Naive B cell (primary cell): ENCODE measurements at places on chromosomes 11 and 22.

GRCh38 chr11:11845071-11845470 lies 3.3 kb downstream of the USP47 start:
- H3K27ac ChIP-seq: peak overlapping the region; percentile 31
- peaks cover 31% of the 10 kb centered on the region for H3K4me1 ChIP-seq
- H3K4me3 ChIP-seq: no peak overlapping the region
- H3K27me3 ChIP-seq: no peaks in the 10 kb centered on the region

DNA sequence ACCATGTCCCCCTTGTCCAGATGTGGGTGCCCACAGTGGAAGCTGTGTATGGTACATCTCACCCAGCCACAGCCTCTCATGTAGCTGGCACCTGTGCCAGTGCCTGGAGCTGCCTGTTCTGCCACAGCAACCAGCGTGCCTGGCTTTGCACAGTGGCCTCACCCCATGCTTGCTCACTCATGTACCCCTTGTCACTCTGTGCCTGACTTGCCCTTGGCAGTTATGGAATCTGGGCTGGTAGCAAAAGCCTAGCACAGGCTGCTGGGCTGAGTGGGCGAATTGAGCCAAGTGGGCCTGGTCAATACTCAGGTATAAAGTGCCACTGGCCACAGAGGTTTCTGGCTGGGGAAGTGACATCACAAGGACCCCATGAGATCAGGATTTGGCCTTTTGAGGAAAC lies 264.2 kb downstream of the INSC start:
- no peaks in the 10 kb centered on the region for H3K27me3 ChIP-seq
- H3K36me3 ChIP-seq: no peaks in the 10 kb centered on the region
- no peak overlapping the region for H3K4me3 ChIP-seq

DNA sequence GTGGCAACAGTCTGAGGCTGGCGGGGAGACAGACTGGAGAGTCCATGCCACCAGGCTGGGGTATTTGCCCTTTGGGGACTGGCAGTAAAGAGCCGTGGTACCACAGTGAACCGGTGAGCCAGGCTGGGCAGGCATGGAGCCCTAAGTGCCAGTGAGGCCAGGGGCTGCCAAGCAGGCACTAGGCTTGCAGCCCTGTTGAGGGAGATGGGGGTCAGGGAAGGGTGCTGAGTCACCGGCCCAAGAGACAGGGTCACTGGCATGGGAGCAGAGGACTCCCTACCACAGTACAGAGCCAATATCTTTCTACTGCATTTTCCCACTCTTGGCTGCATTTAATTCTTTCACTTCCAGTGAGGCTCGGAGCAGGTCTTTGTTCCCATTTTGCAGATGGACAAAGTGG lies 30.7 kb upstream of the TEF start:
- H3K27me3 ChIP-seq: no peaks in the 10 kb centered on the region
- H3K36me3 ChIP-seq: peaks cover 28% of the 10 kb centered on the region
- no peaks in the 10 kb centered on the region for H3K4me1 ChIP-seq
- H3K4me3 ChIP-seq: no peak overlapping the region

DNA sequence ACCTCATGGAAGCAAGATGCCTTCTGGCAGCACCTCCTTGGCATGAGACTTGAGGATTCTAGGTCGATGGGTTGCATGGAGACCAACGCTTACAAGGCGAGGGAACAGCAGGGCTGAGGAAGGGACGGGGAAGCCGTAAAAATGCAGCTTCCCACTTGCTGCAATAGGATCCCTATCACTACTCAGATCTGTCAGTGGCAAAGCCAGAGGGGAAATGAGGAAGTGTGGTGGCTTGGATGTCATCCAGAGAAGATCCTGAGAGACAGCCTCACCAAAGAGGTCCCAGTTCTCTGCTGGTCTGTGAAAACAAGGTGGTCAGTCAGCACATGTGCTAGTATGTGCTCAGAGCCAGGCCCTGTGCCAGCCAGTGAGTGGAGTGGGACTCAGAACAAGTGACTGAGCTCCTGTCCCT lies 22.2 kb downstream of the CYB5R2 start:
- no peaks in the 10 kb centered on the region for H3K27me3 ChIP-seq
- peaks cover 32% of the 10 kb centered on the region for H3K36me3 ChIP-seq
- H3K4me3 ChIP-seq: no peak overlapping the region
- no peaks in the 10 kb centered on the region for H3K4me1 ChIP-seq

DNA sequence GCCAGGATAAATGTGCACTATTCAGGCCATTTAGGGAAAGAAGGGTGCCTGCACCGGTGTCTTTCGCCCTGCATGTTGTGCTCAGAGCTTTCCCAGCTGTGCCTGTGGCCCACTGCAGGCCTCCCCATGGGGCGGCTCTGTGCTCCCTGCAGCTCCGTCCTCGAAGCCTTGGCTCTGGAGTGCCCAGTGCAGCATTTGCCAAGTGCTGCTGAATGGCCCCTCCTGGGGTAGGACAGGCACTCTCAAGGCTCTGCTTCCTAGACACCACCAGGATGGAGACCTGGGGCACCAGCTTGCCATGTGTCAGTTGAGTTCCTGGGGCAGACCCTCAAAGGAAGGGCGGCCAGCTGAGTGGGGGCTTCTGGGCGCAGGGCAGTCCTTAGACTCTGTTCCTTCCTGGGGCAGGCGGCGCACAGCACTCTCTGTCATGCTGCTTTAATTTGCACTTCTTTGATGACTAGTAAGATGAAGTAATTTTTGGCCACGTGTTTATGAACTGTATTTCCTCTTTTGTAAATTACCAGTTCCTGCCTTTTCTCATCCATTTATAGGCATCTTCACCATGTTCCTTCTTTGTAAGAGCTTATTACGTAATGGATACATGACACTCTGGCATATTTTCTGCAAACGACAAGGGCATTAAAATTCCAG lies 32.1 kb upstream of the GNB1L start:
- peak overlapping the region; percentile 87 for H3K27ac ChIP-seq
- peak; percentile 25 for DNase-seq
- H3K27me3 ChIP-seq: no peaks in the 10 kb centered on the region
- H3K4me3 ChIP-seq: peak overlapping the region; percentile 62

GRCh38 chr11:85118151-85118550 lies 509.0 kb downstream of the DLG2 start:
- no peaks in the 10 kb centered on the region for H3K27me3 ChIP-seq
- no peaks in the 10 kb centered on the region for H3K4me1 ChIP-seq
- no peak for DNase-seq
- no peak overlapping the region for H3K27ac ChIP-seq
- H3K36me3 ChIP-seq: no peaks in the 10 kb centered on the region

DNA sequence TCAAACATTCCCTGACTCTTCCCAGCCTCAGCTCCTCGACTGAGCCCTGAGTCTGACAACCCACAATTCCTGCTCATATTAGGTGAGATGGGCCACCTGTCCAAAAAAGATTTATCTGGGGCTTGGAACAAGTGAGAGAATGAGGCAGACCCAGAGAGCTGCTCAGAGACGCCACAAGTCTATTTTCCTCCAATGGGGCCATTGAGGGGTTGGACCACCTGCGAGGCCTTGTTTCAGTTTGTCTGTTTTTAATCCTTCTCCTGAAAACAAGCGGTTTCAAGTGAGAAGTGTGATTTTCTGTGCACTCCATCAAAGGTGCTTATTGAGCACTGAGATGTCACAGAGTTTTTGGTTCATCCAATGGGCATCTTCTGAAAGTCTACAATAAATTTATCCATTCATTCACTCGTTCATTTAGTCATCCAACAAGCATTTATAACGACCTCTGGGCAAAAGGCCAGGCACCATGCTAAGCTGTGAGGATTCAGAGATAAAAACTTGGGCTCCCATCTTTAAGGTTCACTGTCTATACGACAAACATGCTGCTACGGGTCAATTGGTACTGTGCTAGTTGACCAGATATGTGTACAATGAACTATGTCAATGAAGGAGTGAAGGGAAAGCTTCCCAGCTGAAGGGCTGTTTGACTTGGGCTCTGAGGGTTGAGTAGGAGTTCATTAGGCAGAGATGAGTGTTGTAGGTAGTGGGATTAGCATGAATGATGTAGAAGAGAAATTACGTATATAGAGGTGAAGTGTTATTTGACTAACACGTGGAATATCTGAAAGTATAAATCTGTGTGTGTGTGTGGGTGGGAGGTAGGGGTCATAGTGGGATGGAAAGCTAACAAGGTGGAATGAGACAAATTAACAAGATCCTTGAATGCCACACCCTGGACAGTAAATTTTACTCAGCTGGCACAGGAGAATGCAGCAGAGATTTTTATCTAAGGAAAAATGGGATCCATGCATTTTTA lies 168.9 kb downstream of the MIAT start:
- no peak overlapping the region for H3K27ac ChIP-seq
- H3K36me3 ChIP-seq: no peaks in the 10 kb centered on the region
- no peaks in the 10 kb centered on the region for H3K4me1 ChIP-seq
- peaks cover under 1% of the 10 kb centered on the region for H3K27me3 ChIP-seq
- H3K4me3 ChIP-seq: no peak overlapping the region

DNA sequence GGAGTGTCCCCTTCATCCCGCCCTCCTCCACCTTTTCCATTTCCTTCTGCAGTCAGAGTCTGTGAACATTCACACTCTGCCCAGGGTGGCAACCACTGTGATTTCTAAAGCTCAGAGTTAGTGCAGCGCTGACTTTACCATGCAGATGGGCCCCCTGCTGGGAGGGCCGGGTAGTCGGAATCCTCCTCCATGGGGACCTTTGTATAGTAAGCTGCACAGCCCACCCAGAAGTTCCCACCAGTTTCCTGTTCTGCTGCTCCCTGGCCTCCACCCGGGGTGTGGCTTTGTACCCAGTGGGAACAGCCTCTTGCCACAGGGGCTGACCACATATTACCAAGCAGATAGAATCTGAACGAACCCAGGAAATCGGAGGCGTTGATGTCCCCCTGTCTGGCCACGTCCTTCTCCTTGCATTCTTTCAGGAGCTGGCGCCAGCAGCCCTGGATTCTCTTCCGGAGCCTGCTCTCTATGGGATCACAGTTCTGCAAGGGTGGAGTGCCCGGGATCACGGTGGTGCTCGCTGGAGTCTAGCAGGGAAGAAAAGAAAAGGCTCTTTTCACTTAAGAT lies 125.3 kb downstream of the MPPED1 start:
- no peak for DNase-seq
- H3K36me3 ChIP-seq: no peaks in the 10 kb centered on the region
- H3K4me3 ChIP-seq: no peak overlapping the region
- H3K27me3 ChIP-seq: peaks cover 20% of the 10 kb centered on the region
- H3K4me1 ChIP-seq: no peaks in the 10 kb centered on the region

- H3K36me3 ChIP-seq: no peaks in the 10 kb centered on the region
- no peak for DNase-seq
- no peaks in the 10 kb centered on the region for H3K27me3 ChIP-seq
- H3K27ac ChIP-seq: peak overlapping the region; percentile 56
- H3K4me3 ChIP-seq: no peak overlapping the region
- H3K4me1 ChIP-seq: peaks cover 33% of the 10 kb centered on the region
Measured at GRCh38 chr22:23133922-23134321, 7.9 kb downstream of the RSPH14 start.

DNA sequence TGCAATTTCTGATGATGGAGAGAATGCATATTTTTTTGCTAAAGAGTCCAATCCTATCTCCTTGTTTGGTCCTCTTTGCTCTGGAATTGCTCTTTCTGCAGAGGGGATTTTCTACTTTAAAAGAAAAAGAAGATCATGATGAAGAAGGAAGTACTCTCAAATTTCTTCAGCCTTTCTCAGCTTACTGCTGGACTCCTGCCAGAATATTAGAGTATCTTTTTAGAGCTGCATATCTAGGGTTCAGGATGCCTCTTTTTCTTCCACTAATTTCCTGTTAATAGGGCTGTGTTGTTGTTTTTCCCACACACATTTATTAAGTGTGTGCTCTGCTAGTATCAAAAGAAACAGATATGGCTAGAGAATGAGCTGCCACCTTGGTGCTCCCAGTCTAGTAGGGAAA lies 18.2 kb downstream of the UBASH3B start:
- no peak for DNase-seq
- no peak overlapping the region for H3K4me3 ChIP-seq
- H3K36me3 ChIP-seq: peaks cover 8% of the 10 kb centered on the region
- no peak overlapping the region for H3K27ac ChIP-seq

DNA sequence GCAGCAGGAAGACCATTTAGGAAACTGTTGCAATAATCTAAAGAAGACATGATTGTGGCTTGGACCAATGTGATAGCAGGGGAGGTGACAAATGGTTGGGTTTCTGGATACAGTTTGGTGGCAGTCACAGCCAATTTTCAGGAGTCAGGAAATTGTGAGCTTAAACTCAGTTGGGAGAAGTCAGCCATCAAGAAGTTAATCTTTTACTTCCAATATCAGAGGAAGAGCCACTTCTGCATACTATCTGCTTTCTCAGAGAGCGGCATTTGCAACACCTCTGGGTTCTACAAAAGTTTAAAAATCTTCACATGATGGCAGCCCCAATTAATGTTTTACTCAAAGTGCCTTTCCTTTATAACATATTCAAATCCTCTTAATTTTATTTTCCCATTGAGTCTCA lies 33.7 kb upstream of the PDE3B start:
- H3K4me3 ChIP-seq: no peak overlapping the region
- no peak for DNase-seq
- H3K36me3 ChIP-seq: no peaks in the 10 kb centered on the region
- H3K27me3 ChIP-seq: no peaks in the 10 kb centered on the region

DNA sequence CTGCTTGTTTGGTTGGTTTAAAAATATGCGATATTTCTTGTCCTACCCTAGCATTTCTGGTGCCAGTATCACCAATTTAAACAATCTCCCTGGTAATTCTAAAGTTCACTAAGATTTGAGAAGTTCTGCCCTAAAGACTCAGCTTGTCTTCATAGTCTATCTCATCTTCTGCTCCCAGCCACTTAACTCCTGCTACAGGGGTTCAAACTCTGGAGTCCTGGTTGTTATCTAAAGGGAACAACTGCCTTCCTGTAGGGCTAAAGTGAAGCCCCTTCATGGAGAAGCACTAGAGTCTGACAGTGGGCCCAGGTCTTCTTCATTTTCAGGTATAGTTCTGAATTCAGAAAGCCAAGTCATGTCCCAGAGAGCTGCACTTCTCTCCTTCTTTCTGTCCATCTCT lies 73.2 kb downstream of the CTNND1 start:
- DNase-seq: no peak
- no peaks in the 10 kb centered on the region for H3K36me3 ChIP-seq

GRCh38 chr11:98559961-98560360 lies 460.8 kb upstream of the CNTN5 start:
- no peaks in the 10 kb centered on the region for H3K4me1 ChIP-seq
- no peak for DNase-seq
- H3K27me3 ChIP-seq: no peaks in the 10 kb centered on the region
- no peak overlapping the region for H3K27ac ChIP-seq
- H3K4me3 ChIP-seq: no peak overlapping the region
